ENCODE measurements at places on chromosomes 7 and 10. TPM values are rescaled to one million over a fixed set of nuclear protein-coding genes. Genes with fewer than 3 reads are reported as not detected.

DNA sequence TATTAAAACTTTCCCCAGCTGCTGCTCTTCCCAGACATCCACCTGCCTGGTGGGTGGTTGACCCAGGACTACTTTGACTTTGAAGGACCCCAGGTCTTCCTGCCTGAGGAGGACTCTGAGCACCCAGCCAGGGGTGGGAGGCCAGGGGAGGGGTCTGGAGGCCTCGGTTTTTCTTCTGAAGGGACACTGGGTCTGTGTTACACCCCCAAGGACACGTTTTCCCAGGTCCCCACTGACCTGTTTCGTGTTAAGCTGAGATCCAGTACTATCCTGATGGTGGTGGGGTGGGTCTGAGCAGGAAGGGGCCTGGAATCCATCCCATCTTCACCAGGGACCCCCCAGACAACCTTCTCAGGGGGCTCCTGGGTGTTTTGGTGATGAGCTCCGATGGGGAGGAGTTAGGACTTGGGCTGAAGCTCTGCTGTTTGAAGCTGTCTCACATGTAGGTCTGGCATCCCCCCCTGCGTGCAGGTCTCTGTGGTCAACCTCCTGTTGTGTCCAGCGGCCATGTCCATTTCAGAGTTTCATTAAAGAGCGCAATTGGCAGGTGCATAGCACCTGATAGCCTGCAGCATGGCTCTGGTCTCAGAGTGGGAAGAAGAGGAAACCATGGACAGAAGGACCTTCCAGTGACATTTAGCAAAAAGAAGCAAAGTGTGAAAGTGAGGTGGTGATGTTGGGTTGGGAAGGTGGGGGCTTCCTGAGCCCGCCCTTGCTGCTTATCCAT, 3.5 kb downstream of the JAKMIP3 start:
- H3K4me3 ChIP-seq, result no peak overlapping the region
- H3K4me1 ChIP-seq, result no peaks in the 10 kb centered on the region
- peaks cover 19% of the 10 kb centered on the region for H3K27me3 ChIP-seq
- H3K27ac ChIP-seq, result no peak overlapping the region
- no peak for DNase-seq

PNLIP gene
- not detected for total RNA-seq

CALCR gene
- total RNA-seq, result not detected

DNA sequence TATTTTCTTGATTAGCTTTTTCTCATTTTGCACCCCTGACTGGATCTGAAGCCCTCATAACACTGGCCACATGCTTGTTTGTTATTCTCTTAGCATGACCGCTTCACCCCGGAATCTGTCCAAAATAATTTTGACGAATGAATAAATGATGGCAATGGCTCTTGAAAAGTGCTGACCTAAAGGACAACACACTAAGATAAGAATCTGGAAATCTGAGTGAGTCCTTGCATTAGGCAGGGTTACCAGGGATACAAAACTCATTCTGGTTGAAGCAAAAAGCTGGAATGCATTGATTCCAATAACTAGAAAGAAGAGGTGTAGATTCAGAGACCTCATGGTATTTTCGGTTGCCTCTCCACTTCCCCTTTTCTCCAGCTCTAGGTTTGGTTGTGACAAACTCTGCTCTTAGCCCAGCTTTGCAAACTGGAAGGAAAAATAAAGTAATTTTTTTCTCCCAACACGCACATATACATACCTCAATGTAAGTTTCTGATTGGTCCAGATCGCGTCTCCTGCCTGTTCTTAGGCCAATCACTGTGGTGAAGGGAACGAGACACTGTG, 157.4 kb downstream of the SKIDA1 start:
- no peaks in the 10 kb centered on the region for H3K27me3 ChIP-seq
- no peak overlapping the region for H3K4me3 ChIP-seq
- H3K4me1 ChIP-seq, result peaks cover 57% of the 10 kb centered on the region
- H3K27ac ChIP-seq, result no peak overlapping the region

ARHGAP22 gene
- 4.0 TPM for total RNA-seq

DNA sequence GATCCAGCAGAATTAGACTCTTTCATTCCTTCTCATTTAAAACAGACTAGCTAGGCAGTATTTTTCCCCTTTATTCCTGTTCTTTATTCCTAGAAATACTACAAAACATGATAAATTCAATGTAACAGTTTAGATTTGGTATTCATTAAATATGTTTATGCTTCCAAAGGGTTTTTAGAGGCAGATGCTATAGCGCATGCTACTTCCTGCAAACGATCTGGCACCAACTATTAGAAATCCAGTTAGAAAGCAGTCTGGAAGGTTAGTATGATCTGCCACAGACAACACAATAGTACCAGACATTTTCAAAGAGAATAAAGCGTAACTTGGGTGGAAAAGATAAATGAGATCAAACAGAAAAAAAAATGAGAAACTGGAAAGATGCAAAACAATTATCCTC, 63.5 kb upstream of the PTN start:
- no peak overlapping the region for H3K27ac ChIP-seq
- no peak overlapping the region for H3K4me3 ChIP-seq
- no peaks in the 10 kb centered on the region for H3K4me1 ChIP-seq
- peaks cover 33% of the 10 kb centered on the region for H3K27me3 ChIP-seq

DNA sequence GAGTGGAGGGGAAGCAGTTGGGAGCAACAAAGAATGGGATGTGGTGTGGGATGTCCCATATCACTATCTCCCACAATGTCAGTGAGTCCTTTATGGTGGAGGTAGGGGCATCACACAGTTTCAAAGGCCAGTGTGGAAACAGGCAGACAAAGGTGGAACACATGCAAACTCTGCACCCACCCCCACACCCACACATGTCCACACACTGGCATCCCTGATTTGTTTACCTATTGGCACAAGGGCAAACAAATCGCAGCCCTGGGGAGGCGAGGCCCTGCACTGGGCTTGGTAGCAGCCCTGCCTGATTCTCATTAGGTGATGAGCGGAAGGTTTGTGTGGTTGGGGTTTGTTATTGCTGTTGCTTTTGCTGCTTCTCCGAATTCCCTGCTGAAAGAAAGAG, 243.3 kb downstream of the GRID1 start:
- H3K27ac ChIP-seq, result no peak overlapping the region
- no peaks in the 10 kb centered on the region for H3K4me1 ChIP-seq
- no peak for DNase-seq
